ENCODE measurements at places on chromosomes 1 and 21.

- peak; percentile 92 for DNase-seq
Observed at GRCh38 chr1:192485692-192486436, 89.7 kb upstream of the RGS1 start.

DNA sequence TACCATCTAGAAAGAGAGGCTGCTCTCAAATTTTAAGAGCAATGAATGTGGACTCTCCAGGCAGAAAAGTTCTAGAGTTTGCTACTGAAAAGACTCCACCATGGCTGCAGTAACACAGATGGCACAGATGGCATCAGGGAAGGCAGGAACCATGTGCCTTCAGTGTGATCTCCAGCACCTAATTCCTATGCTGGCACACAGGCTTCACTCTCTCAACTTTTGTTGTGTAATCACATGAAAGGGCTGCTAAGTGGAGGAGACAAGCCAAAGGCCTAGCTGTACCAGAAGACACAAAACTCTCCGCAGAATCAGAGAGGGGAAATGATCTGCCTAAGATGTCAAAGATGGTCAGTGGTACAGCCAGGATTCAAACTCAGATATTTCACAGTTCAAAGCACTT is 31.1 kb downstream of the ERI3 start:
- no peak for DNase-seq

DNA sequence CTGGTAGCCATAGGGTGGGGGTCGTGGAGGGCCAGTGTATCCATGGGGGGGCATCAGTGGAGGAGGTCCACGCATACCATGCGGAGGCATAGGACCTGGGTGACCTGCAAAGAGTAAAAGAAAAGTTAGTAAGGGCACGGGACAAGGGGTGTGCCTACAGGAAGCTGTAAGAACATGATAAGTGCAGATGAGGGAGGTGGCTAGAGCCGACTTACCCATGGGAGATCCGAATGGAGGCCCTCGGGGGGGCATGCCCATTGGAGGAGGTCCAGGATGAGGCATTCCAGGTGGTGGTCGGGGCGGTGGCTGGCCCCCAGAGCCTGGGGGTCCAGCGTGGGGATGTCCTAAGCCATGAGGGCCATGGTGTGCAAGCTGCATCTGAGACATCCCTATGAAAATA is 4.0 kb downstream of the SF3B4 start:
- no peak for DNase-seq

GRCh38 chr1:13624526-13624925 is 40.9 kb downstream of the PDPN start:
- DNase-seq = no peak

DNA sequence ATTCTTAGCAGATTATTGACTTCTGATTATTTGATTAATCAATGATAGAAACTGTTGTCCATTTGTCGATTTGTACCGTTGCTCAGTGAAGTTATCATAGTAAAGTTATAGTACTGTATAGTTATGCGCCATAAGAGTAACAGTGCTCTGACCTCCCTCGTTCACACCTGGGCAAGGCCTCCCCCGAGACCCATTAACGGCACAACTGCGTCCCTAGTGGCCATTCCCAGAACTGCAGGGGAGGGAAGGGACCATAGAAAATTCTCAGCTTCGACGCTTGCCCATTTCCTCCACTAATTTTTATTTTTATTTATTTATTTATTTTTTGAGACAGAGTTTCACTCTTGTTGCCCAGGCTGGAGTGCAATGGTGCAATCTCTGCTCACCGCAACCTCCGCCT is 334.4 kb downstream of the DSCAM start:
- no peak for DNase-seq

Data from fibroblast of skin of left quadriceps (primary cell).